ENCODE measurements at places on chromosomes 1 and 21.
A peak's percentile ranks its signal among the peaks of the same experiment; 100 is the strongest.

DNA sequence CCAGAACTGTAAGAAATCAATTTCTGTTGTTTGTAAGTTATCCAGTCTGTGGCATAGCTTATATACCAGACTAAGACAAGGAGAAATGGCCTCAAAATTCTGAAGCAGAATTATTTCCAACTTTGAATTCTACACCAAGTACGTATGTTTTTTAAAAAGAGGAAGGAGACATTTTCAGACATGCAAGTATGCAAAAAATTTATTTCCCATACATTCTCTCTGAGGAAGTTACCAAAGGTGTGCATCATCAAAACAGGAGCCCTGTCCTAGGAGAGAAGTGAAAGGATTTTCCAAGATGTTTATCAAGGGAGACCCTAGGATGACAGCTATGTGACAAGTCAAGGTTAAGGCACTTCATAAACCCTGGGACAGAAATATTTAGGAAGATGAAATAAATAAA, 49.3 kb upstream of the RABGAP1L start:
- DNase-seq: no peak

- DNase-seq: no peak
These were observed 4.2 kb upstream of the FAM131C start for GRCh38 chr1:16077406-16078245.

DNA sequence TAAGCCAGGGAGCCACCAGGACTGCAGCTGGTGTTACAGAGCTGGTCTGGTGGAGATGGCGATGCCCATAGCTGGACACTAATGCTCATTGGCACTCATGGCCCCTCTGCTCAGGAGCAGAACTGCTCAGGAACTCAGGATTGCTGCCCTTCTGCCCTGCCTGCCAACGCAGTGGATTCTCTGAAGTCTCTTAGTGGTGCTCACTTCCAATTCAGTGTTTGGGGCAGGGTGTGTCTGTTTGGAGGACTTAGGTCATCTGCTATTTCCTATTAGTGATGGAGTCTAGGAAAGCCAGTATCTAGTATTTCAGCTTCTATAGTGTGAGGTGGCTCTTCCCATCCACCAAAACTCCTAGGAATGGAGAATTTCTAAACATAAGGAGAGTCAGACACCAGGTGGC, 29.1 kb downstream of the S100A10 start:
- no peak for DNase-seq

- no peak for DNase-seq
These were observed 15.3 kb downstream of the DNAJC11 start for GRCh38 chr1:6686294-6686693.

GRCh38 chr1:53176452-53177208, 20.0 kb upstream of the CPT2 start:
- no peak for DNase-seq

DNA sequence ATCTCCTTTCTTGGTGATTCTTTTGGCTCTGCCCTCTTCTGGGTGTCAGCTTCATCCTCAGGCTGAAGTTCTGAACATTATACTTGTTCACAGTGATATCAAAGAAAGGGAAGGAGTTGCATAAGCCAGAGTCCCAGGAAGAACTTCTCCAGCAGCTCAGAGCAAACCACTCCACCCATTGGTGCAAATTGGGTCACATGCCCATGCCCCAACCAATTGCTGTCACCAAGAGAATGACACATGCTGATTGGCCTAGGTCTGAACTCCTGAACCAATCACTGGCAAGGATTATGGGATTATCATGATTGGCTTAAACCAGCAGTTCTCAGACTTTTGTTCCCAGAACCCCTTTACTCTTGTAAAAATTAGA, 256.5 kb upstream of the TMEM51 start:
- DNase-seq: no peak

- DNase-seq: no peak
These were observed 22.8 kb upstream of the TIAM1 start for GRCh38 chr21:31366825-31367224.

GRCh38 chr1:165330483-165330882, 26.0 kb downstream of the LMX1A start:
- no peak for DNase-seq

GRCh38 chr1:198391393-198392020, 149.0 kb downstream of the ATP6V1G3 start:
- no peak for DNase-seq

GRCh38 chr21:46515109-46515508, 56.4 kb downstream of the DIP2A start:
- DNase-seq: no peak

DNA sequence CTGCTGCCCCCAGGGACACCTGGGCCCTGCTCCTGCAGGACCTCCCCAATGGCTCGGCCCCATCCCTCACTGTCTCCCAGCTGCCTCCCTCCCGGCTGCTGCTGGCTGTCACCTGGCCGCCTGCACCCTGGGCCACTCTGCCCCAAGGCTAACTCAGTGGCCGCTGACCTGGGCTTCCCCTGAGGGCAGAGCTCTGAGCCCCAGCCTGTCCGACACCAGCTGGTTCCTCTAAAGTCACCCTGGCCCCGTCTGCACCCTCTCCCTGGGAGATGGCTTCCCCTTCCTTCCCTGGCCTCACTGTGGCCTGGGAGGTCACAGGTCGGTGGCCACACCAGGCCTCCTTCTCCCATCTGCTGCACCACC, 15.0 kb downstream of the ITGB2 start:
- no peak for DNase-seq

DNA sequence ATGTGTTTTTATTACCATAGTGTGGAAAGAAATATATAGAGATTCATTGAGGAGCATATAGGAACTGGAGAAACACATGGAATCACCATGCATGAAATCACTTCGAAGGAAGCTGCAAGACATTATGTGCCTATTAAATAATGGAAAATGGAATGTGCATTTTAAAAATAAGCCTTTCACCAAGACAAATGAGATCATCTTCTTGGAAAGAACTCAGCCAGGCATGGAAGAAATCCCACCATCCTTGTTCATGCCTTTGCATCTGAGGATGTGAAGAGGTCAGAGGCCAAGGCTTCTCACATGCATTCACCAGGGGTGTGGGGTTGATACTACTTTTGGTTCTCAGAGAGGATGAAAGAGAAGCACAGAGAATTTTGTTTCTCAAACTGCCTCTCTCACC, 50.0 kb downstream of the C1orf198 start:
- no peak for DNase-seq

GRCh38 chr1:12620488-12620865, 2.5 kb upstream of the DHRS3 start:
- no peak for DNase-seq

- no peak for DNase-seq
These were observed 26.4 kb downstream of the FOXO6 start for GRCh38 chr1:41387667-41388091.

- DNase-seq: no peak
These were observed 22.2 kb downstream of the MRPL39 start for GRCh38 chr21:25584833-25585676.

- DNase-seq: no peak
These were observed 52.1 kb downstream of the SYDE2 start for GRCh38 chr1:85148524-85149250.

GRCh38 chr1:246113555-246114095, 393.5 kb downstream of the SMYD3 start:
- DNase-seq: no peak

DNA sequence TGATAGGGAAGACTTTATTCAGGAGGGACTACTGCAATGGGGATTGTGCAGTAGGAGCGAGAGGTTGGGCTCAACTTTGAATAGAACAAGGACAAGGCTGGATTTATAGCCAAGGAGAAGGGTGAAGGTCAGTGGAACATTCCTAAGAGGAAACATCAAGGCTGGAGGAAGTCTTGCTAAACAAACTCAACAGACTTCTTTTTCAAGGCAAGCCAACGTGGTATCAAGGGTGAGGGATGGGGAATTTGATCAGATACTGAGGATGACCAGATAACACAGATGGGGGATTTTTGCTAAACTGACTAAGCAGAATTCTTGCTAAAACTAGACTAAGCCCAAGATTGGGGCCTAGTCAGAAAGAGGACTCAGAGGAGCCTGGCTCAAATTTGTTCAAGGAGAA, 107.3 kb downstream of the DUSP10 start:
- DNase-seq: no peak

- no peak for DNase-seq
These were observed 17.4 kb downstream of the ACTRT2 start for GRCh38 chr1:3038571-3039181.

- no peak for DNase-seq
These were observed at the start of gene COL16A1 for GRCh38 chr1:31703431-31704270. COL16A1 (minus strand) TSS chr1:31704017; CDS start chr1:31702193, 1,824 bp downstream.

DNA sequence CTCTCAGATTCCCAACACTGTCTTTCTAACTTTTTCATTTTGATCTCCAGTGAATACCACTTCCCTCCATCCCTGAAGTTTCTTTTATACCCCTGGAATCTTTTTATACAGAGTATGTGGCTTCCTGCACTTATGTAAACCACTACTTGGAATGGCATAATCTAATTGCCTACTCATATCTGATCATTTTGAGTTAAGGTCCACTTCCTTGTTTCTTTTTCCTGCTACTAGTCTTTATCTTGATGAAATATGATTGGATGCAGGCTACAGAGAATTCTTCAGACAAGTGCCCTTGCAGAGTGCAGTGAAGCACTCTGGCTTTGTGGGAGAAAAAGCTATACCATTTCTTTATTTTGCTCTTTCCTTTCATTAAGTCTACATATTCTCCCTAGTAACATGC, 325.3 kb upstream of the ADAMTS5 start:
- DNase-seq: no peak

GRCh38 chr1:204377800-204378668, 18.3 kb upstream of the PLEKHA6 start:
- DNase-seq: peak; percentile 64

GRCh38 chr1:159974350-159974965, 20.4 kb upstream of the SLAMF9 start:
- no peak for DNase-seq

GRCh38 chr1:172410027-172410426, 10.5 kb upstream of the C1orf105 start:
- no peak for DNase-seq

DNA sequence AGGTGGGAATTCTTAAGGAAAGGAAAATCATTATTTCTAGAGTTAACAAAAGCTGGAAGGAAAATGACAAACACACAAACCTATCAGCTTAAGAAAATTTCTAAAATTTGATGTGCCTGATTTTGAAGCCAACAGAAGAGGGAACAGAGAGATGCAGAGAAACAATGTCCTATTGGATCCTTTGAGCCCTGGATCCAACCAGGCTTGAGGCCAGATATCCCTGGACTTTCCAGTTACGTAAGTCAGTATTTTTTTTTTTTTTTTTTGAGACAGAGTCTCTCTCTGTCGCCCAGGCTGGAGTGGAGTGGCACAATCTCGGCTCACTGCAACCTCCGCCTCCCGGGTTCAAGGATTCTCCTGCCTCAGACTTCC, 648.9 kb downstream of the KIF26B start:
- no peak for DNase-seq

DNA sequence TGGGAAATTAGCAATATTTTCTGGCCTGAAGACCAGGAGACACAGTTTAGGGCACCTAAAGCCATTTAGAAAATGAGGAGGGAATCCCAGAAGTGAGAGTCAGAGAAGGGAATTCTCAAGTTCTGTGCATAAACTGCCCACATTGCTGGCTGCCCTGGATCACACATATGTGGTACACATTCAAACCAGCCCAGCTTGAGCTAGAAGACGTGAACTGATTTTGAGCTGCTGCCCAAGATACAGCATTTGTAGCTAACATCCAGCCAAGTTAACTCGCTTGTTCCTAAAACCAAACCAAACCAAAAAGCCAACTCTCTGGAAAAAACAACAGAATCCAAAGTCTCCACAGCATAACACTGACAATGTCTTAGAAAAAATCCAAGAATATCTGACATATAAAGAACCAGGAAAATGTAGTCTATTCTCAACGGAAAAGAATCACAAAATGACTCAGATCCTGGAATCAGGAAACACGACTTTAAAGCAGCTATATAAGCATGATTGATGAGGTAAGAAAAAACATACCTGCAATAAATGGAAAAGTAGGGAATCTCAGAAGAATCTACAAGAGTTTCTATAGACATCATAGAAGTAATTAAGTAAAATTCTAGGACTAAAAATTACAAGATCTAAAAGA, 18.2 kb upstream of the QSOX1 start:
- DNase-seq: no peak

DNA sequence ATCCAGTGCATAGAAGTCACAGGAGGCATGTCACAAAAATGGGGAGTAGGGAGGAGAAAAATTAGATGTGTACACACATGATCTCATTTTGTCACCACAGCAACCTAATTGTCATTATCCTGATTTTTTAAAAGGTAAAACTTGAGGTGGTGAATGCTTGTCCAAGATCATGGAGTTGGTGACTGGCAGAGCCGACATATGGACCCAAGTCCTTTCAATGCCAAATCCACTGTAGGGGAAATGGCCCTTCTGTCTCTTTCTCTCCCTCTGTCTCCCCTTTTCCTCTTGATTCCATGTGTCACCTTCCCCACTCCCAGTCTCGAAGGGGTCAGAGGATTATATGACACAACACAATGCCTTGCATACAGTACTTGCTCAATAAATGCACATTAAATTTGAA, 65.7 kb upstream of the JUN start:
- no peak for DNase-seq

DNA sequence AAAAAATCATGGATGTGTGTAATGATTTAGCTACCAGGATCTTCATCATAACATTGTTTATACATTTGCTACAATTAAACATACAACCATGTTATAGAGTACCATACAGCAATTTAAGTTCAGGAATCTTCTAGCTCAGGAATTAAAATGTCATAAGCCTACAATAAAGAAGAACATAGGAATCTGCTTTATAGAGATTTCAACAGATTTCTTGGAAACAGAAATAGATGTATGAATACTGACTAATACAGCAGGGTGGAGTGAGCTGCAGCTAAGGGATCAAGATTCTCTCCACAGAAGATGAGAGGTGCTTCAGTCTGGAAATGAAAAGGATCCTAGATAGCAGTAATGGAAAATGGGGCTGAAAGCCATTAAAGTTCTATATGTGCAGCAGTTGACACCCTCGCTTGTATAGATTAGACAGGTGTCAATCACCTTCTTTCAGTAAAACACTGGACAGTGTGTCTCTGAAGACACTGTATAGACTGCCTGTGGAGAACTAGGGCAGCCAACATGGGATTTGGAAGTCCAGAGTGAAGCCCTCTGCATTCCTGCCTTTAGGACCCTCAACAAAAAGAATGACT, 73.9 kb downstream of the DNTTIP2 start:
- no peak for DNase-seq

- no peak for DNase-seq
These were observed 2.0 kb upstream of the CDC7 start for GRCh38 chr1:91498498-91499245.

DNA sequence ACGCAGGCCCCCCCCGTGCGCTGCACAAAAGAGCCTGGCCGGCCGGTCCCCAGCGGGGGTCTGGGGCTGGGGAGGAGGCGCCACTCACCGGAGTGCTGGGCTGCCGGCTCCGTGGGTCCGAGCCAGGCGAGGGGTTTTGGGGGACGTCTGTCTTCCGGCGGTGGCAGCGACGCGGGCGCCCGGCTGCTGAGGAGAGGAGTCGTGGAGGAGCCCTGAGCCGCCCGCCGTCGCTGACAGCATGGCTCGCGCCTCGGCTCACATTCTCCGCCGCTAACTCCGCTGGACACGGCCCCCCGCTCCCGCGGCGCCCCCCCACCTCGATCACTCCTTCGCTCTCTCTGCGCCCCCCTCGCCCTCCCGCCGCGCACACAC, 649 bp downstream of the AHDC1 start:
- no peak for DNase-seq

- DNase-seq: no peak
These were observed 40.8 kb upstream of the C1orf174 start for GRCh38 chr1:3940754-3941345.
